ENCODE measurements at places on chromosomes 2 and 18.

DNA sequence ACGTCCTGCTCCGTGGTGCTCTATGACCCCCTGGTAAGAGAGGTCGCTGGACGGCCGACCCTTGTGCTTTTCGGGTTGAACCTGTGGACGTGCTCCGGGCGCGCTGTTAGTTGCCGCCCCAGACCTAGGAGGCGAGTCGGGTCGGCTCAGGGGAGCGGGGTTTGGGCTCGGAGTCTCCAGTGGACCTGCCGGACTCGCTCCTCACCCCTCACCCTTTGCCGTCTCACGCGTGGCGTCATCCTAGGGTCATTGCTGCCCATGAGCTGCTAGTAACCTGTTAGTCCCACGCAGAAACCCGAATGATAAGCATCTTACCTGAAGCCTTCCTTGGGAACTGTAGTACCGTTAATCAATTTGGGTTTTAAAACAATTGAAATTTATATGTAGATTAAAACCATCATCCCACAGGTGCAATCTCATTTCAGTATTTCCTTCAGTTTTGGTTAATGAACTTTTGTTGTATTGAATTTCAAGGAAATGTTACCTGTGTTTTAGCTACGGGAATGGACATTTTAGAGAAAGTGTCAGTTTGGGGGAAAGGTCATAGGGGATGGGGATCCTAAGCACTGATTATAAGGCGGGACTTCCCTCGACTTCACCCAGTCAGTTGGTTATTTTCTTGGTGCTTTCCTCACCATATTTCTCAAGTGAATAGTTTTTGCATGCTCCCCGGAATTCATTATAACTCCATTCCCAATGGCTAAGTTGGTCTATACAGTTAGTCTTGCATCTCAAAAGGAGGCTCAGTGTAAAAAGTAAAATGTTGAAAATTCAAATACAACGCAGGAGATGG, 536 bp downstream of the ELP2 start:
- DNase-seq = no peak

DNA sequence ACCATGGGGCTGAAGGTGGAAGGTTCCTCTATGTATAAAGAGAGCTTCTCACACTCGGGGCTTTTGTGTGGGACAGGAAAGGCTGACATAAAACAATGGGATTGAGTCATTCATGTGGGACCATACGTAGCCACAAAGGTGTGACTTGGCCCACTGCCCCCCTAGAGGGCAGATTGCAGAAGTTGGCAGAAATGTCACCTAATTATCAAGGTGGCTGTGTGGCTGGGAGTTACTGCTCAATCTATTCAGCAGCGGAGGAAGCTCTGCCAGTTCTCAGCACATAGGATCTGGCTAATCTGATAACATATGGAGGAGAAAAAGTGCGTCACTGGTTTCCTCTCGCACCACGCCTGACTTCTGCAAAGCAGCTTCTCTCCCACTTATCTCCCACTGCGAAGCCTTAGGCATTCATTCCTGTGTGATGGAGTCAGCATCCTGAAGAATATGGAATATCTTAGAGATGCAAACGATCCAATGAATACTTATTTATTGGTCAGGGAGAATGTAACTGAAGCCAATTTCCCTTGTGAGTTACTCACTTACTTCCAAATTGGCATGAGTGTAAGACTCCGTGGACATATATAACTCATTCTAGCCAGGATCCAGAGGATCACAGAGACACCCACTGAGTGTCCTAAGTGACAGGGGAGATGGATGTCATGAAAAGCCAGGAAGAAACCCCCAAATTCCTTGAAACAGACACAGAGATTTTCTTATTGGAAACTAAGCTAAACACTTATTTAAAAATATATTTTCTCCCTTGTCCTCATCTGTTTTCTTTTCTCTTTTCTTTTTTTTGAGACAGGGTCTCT, 344.8 kb downstream of the TGIF1 start:
- no peak for DNase-seq

GRCh38 chr2:35741556-35741955, 614.0 kb upstream of the CRIM1 start:
- DNase-seq = no peak

DNA sequence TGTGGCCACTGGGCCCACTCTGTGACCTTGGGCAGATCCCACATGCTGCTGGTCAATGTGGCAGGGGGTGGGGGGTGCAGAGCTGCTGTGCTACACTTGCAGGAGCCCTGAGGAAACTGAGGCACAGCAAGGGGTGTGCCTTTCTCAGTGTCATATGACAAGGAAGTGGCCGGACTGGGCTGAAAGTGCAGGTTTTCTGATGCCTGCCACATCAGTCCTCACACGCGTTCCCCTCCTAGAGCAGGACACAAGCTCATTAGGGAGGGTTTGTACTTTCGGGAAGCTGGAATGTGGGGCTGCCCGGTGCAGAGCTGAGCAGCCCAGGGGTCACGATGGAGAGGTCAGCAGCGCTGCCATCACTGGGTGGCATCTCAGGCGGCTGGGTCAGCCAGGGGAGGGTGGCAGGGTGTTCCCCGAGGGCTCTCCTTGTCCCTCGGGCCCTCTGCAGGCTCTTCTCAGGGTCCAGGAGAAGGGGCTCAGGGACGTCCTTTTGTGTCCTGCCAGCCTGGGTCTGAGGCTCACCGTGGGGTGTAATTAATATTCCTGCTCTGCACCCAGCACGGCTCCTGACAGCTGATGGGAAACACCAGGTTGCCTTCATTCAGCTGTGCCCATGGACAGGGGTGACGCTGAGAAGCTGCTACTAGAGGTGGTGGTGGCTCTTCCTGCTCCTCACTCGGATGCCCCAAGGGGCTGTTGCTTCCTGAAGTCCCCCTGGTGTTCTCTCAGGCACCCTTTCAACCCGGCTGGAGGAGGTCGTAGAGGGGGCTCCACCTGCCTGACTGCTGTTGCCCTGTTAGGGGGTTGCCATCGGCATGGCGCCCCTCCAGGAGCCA, 62.1 kb upstream of the HDAC4 start:
- no peak for DNase-seq

DNA sequence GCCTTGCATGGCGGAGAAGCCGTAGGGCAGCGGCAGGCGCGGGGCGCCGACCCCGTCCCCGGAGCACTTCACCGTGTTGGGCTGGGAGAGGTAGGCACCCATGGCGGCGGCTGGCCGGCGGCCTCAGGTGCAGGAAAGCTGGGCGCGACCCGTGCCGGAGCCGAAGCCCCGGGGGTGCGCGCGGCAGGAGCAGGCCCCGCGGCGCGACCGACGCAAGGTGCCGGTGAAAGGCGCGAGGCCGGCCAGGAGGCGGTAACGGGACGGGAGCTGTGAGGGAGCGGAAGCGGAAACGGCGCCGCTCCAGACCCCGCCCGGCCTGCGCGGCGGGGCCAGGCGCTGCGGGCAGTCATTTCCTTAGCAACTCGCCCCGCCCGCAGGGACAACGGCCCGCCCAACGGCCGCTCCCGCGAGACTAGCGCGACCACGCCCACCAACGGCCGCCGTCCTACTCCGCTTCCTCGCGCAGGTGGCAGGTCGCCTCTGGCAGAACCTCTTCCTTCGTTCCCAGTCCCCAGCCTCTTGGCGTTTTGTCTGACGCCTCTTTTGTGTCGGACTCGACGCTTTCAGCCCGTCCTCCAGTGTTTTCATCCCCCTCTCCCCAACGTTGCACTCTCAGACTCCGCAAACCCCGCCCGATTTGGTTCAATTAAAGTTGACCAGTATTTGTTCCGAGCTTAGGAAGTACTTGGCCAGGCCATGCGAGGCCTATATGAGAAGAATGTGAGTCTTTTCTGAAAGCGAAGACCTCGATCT, at the start of gene PPM1G:
TSS of gene PPM1G (minus strand) at position 271 of the 753 bp plus-strand sequence. CDS start at position 102, 169 bp downstream.
- DNase-seq = peak; percentile 96

- DNase-seq = no peak
Measured at GRCh38 chr2:209988010-209988409, 14.4 kb upstream of the RPE start.

GRCh38 chr2:158539176-158540005, 82.6 kb downstream of the PKP4 start:
- no peak for DNase-seq

GRCh38 chr2:164850235-164850634, 8.6 kb upstream of the COBLL1 start:
- DNase-seq = no peak

GRCh38 chr2:182694189-182694588, 21.9 kb upstream of the DNAJC10 start:
- no peak for DNase-seq

DNA sequence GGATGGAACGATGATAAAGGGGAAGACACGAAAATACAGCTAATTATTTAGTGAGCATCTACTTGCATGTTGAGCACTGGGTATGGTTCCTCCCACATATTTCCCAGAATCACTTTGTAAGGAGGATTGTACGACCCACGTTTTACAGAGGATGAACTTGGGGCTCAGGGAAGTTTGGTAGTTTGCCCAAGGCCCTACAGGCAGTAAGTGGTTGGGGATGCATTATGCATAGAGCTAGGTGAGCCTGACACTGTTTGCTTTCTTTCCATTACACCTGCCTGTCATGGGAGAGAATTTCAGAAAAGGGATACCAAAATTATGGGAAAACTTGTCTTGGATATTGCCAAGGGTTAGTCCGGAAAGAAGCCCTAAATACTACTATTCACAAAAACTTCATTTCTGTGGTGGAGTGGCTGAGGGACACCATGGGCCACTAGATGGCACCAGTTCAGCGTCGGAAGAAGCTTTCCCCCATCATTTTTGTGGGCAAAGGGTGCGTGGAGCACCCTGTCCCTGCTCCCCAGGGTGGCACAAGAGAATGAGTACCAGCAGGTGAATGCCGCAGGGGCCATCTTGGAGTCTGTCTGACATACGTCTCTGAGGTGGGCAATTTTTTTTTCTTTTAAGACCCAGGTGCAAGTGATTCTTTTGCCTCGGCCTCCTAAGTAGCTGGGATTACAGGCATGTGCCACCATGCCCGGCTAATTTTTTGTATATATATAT, 23.5 kb upstream of the C18orf32 start:
- DNase-seq = peak; percentile 33

DNA sequence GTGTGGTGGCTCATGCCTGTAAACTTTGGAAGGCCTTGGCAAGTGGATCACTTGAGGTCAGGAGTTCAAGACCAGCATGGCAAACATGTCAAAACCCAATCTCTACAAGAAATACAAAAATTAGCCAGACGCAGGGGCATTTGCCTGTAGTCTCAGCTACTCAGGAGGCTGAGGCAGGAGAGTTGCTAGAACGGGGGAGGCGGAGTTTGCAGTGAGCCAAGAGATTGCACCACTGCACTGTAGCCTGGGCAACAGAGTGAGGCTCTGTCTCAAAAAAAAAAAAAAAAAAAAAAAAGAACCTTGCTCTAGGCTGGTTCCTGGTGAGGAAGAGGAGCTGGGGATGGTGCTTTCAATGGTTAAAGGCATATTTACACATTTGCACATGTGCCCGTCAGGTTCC, 129.4 kb downstream of the LYPD6B start:
- no peak for DNase-seq

DNA sequence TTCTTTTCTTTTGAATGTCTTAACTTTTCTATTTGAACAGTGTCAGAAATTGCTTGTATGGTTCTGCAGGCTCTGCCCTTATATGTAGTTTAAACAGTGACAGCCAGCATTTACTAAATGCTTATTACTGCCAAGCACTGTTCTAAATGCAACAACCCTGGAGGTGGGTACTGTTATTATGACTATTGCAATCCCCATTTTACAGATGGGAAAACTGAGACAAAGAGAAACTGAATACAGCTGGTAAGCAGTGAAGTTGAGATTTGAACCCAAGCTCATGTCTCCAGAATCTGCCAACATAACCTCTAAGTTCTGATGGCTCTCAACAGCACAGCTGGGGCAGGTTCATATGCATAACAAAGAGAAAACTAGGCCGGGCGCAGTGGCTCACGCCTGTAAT, 105.7 kb upstream of the GATA6 start:
- no peak for DNase-seq

GRCh38 chr2:124533226-124533954, 508.3 kb downstream of the CNTNAP5 start:
- no peak for DNase-seq

- no peak for DNase-seq
Measured at GRCh38 chr2:161159456-161160225, 587 bp upstream of the TANK start.

DNA sequence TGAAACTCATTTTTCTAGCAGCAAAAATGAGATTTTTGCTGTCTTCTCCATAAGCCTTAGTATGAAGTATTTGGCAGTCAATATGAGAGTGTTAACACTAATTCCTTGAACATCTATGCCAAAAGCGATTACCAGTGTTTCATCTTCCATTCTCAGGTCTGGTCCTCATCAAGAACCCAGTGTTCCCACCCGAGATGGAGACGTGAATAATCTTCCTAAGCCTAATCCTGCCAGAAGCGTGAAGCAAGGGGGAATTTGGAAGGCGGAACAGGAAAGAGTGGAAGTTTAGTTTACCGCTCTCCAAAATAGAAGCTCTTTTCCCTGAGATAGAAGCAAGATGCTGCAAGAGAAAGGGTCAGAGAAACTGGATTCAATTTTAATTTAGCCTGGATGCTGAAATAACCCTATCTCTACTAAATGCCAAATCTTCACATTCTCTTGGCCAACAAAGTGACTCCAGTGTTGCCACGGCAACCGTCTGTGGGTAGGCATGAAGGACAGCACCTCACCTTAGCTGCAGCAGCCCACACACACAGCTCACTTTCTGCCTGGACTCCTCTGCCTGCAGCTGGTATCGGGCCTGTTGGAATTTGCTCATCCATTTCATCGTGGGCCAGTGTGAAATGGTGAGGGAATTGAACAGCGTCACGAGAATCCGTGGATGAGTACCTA, 711.1 kb downstream of the CBLN2 start:
- DNase-seq = no peak

- DNase-seq = no peak
Measured at GRCh38 chr2:175097297-175097696, 70.7 kb downstream of the ATF2 start.

- DNase-seq = no peak
Measured at GRCh38 chr2:146624430-146625160, 1220.2 kb upstream of the ACVR2A start.

DNA sequence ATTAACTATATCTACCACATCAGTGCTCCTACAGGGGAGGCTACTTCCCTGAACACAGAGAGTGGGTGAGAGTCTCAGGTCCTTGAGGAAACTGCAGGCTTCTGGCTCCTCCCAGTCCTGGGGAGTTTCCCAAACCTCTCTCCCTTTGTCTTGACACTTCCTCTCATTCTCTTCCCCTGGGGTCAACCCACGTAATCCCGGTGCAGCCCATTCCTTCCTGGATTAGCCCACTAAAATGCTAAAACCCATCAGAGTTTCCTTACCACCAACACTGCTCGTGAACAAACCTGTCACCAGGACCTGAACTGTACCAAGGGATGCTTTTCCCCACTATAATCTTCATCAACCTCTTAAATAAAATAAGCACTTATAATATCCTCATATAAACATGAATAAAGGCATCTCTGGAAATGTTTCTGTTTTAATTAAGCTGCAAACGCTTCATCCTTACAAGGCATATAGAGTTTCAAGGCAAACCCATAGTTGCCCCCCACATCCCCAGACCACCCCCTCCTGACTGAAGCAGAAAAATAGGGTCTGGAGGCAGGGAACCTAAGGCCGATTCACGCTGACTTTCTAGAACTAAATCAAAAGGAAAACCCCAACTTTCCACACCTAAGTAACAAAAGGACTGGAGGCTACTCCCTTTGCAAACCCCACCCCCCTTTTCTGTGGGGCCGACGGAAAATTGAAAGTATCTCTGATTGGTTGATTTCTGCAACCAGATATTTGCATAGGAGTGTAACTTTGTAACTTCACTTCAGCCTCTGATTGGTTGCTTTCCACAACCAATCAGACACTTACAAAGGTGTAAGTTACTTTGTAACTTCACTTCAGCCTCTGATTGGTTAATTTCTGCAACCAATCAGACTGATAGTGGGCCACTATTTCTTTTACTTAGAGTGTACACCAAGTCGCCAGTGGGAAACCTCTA, 19.0 kb downstream of the TMSB10 start:
- DNase-seq = no peak

- no peak for DNase-seq
Measured at GRCh38 chr2:231011526-231011925, 15.6 kb downstream of the SPATA3 start.

Measured in T-helper 9 cell (primary cell).